ENCODE measurements at places on chromosomes 4 and X. TPM values are rescaled to one million over a fixed set of nuclear protein-coding genes. Genes with fewer than 3 reads are reported as not detected.

The SSX3 gene
- total RNA-seq, result not detected

The CAPN6 gene
- not detected for total RNA-seq

The F11 gene
- not detected for total RNA-seq

The TLR7 gene
- not detected for total RNA-seq

The CBR4 gene
- total RNA-seq, result 8.5 TPM

The ATP8A1 gene
- total RNA-seq, result 49.9 TPM

The GAGE1 gene
- total RNA-seq, result not detected

The GUCY1B1 gene
- 2.5 TPM for total RNA-seq

The CXCL9 gene
- not detected for total RNA-seq

The AKAP4 gene
- not detected for total RNA-seq

The EGF gene
- 2.1 TPM for total RNA-seq

The PDK3 gene
- 11.3 TPM for total RNA-seq

The POU4F2 gene
- total RNA-seq, result not detected

The DCAF8L2 gene
- total RNA-seq, result not detected

The COL25A1 gene
- not detected for total RNA-seq

The UTP3 gene
- total RNA-seq, result 17.5 TPM

The ESX1 gene
- total RNA-seq, result not detected

The DUX4 gene
- total RNA-seq, result not detected

The FRAS1 gene
- total RNA-seq, result not detected

The GPRASP2 gene
- total RNA-seq, result 1.2 TPM

The MAGEC3 gene
- total RNA-seq, result not detected

The CSAG3 gene
- total RNA-seq, result not detected

The STOX2 gene
- total RNA-seq, result not detected

The TMEM150C gene
- not detected for total RNA-seq

All from CD4-positive, CD25-positive, alpha-beta regulatory T cell (primary cell).